ENCODE measurements at places on chromosomes 4 and X.

DNA sequence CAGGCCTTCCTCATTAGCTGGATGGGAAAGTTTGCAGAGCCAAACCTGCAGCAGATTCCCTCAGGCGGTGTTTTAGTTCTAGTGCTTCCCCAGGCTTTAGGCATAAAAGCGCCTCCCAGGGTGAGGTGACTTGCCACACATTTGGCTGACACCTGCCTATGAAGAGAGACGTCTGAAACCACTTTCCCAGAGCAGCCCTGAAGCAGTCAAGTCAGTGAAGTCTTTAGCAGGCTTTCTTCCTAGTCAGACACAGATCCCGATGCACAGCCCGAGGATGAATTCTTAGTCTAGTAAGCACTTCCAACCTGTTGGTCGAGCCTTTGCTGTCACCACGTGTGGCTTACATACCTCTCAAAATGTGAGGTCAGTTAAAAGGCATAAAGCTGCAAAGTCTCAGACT, 484.1 kb downstream of the SMARCA1 start:
- no peak for DNase-seq

DNA sequence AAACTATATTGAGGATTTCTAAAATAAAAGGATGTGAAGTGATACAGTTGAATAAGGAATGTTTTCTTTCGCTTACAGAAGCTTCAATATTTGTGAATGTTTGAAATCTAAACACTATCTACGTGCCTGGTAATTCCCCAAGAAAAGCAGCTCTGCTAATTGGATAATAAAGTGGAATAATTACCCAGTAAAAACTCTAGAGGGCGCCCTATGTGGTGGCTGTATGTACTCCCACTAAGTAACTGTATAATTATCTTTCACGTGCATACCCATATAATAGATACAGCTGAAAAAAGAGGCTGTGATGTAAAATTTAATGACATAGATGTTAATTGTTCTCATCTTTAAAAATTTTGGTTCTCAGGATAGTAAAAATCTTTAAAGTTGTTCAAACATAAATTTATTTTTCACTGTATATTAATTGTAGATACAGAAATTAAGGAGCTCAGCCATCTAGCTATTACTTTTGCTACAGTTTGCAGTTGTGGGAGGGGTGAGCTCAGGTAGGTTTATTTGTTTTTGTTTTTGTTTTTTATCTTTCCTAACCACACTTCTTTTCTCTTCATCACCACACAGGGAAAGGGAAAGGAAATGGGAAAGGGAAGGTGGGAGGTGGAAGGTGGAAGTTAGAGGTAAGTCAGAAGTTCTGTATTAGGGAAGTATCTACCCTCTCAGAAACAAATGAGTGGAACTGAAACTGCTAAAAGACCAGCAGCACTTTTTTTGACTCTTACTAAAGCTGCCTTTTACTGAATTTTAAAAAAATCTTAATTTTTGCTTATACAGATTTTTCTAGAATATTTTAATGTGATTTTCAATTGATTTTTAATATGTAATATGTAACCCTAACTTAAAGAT, 151.7 kb upstream of the RPS6KA6 start:
- DNase-seq = no peak

- no peak for DNase-seq
Observed at GRCh38 chrX:127459790-127460189, 592.4 kb downstream of the ACTRT1 start.

DNA sequence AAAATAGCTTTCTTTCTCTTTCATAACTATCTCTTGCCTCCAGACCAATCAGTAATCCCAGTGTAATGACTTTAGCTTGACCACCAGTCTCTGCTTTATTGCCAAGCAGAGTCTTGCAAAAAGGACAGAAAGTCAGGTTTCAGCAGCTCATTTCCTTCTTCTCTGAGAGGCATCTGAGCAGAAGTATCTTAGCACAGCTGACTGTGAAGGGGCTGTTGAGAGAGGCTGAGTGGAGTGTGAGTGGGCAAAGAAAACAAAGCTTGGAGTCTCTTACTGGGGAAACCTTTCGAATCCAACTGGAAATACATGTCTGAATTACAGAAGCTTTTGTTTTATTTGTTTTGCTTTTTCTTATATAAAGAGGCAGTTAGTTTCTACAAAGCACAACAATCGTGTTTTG, 170.3 kb upstream of the IGFBP7 start:
- DNase-seq = no peak

- DNase-seq = no peak
Observed at GRCh38 chrX:40444798-40445496, 135.8 kb upstream of the ATP6AP2 start.

- no peak for DNase-seq
Observed at GRCh38 chr4:153117554-153117953, 86.7 kb upstream of the TRIM2 start.

GRCh38 chr4:143109376-143109775, 75.3 kb upstream of the USP38 start:
- DNase-seq = no peak

- no peak for DNase-seq
Observed at GRCh38 chrX:131072871-131073571, 14.9 kb downstream of the ARHGAP36 start.

GRCh38 chrX:124940531-124940930, 379.1 kb upstream of the TEX13C start:
- no peak for DNase-seq

DNA sequence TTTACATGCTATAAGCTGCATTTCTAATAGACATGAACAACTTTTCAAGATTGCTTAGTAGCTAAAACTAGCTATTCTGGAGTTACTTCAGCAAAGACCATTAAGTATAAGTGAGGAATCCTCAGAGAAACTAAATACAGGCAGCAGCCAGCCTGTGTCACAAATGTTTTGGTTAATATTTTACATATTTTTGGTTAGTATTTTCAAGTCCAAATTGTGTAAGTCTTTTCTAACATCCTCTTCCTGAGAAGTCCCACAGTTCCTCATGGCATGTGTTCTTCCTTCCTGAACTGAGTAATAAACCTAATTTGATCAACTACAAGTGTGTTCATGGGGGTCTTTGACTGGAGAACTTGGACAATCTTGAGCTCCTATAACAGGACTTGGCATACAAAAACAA, 42.4 kb upstream of the MCF2 start:
- no peak for DNase-seq

DNA sequence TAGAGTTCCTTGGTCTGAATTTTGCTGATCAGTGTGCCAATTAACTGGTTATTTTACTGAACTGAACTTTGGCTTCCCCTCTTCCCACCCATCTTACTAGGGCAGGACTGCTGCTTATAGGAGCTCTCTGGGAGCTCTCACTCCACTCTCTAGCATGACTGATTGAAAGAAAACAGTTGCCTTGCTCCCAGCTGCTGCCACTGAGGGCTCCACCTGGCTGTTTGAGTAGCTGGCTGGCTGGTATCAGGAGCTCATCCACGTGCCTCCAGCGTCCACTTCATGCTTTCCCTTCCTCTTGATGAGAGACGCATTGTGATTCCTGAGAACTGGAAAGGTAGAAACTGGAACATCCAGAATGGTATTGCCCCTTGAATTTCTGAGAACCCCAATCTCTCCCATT, 73.0 kb upstream of the KLHL13 start:
- no peak for DNase-seq

DNA sequence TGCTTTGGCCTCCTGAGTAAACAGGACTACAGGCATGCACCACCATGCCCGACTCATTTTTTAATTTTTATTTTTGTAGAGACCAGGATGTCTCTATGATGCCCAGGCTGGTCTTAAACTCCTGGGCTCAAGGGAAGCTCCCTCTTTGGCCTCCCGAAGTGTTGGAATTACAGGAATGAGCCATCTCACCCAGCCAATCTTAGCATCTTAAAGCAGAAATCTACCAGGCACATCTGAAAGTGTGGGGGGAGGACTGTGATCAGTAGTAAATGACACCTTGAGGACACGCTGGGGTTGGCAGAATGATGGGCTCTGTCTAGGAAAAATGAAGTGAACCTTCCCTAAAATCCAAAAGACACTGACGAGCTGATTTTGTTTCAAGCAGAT, 149.2 kb downstream of the SPATA18 start:
- DNase-seq = no peak
